CD14-positive monocyte (primary cell): ENCODE measurements at places on chromosomes 16 and 17. TPM values are rescaled to one million over a fixed set of nuclear protein-coding genes. Genes with fewer than 3 reads are reported as not detected.
A peak's percentile ranks its signal among the peaks of the same experiment; 100 is the strongest.

- H3K36me3 ChIP-seq: no peaks in the 10 kb centered on the region
- H3K4me3 ChIP-seq: no peak overlapping the region
Measured at GRCh38 chr17:46895171-46895570, 27.8 kb upstream of the GOSR2 start.

DNA sequence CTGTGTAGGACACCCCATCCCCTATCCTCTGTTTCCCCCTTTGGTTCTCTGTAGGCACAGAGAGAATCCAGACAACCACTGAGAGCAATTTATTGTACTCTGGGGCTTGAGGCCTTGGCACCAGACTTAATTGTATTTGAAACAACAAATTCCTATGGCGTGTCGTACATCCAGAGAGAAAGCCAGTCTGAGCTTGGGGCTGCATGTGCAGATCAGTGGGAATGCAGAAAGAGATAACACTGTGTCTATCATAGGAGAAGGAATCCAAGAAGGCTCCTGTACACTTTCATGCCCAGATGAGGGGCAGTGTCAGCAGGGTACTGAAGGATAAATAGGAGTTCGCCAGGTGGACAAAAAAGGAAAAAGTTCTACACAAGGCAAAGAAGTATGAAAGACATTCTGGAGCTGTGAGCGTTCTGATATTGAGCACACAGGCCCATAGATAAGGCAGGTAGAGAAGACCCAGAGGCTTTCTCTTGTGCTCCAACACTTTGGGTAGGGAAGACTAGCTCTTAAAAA, 22.0 kb upstream of the IL4R start:
- H3K4me3 ChIP-seq: no peak overlapping the region
- DNase-seq: no peak
- no peak overlapping the region for H3K27ac ChIP-seq
- H3K36me3 ChIP-seq: no peaks in the 10 kb centered on the region
- peaks cover 23% of the 10 kb centered on the region for H3K4me1 ChIP-seq

DNA sequence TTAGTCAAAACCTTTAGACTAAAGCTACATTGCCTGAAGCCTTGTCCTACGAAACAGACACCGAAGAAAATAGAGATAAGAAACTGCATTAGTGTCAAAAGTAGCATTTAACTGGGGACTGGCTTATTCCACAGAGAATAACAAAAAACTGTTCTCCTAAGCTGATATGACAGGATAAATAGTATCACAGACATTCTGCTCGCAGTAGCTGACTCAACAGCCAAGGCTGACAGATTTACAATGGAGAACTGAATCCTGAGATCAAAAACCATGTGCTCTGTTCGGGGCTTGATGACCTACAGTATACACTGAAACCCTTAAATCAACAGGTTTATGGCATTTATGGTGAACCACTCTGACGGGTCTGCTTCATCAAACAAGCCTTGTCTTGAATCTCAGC, 25.5 kb downstream of the ADAMTS18 start:
- DNase-seq: no peak
- H3K27me3 ChIP-seq: peaks cover 3% of the 10 kb centered on the region
- H3K4me1 ChIP-seq: no peaks in the 10 kb centered on the region
- no peak overlapping the region for H3K4me3 ChIP-seq
- H3K36me3 ChIP-seq: no peaks in the 10 kb centered on the region
- H3K27ac ChIP-seq: no peak overlapping the region

DNA sequence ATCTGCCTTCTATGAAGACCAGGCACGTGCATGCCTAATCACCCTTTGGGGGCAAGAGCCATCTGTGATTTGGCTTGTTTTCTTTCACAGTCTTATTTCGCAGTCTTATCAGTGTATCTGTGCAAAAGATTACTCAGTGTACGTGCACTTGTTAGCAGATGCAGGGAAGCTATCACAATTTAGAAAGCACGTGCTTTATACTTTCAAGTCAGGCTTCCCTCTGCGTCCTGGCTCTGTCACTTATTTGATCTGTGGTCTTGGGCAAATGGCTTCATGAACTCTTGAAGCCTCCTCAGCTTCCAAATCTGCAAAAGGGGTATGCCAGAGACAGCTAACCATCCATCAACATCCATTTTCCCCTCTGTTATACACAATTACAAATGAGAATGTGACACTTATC, 246.4 kb downstream of the XYLT1 start:
- no peak for DNase-seq
- H3K36me3 ChIP-seq: no peaks in the 10 kb centered on the region
- no peak overlapping the region for H3K4me3 ChIP-seq

KRTAP3-2 gene
- not detected for polyA plus RNA-seq

DNA sequence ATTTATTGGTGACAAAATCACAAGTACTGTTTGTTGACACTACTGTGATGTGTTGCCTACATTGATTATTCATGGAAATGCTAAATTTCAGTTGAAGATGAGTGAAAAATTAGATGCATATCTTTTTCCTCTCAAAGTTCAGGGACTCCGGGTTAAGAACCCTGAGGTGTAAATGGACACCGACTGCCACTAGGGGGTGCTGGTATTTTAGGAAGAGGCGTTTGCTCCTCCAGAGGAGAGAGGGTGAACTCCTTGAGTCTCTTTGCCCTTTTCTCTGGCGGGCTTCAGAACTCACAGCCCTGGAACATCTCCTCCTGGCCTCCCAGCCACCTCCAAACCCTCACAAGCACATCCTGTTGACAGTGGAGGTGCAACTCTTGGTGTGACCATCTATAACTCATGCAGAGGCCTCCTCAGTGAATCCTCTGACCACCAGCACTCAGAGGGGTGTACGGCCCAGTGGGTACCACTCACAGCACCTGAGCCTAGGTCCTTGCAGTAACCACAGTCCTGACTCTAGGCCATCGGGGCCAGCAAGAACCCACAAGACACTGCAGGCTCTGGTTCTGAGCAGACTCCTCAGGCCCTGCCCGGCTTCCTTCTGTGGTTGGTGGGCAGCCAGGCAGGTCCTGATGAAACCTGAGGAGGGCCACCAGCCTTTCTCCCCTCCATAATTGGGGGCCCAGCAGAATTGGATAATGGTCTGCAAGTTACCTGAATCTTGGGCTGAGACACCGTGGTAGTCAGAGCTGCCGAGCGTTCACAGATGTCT, 26.2 kb upstream of the PIK3R5 start:
- no peak overlapping the region for H3K4me3 ChIP-seq
- H3K27ac ChIP-seq: no peak overlapping the region
- H3K27me3 ChIP-seq: no peaks in the 10 kb centered on the region
- DNase-seq: peak; percentile 58
- H3K4me1 ChIP-seq: no peaks in the 10 kb centered on the region

- H3K36me3 ChIP-seq: peaks cover 54% of the 10 kb centered on the region
- H3K27me3 ChIP-seq: no peaks in the 10 kb centered on the region
- H3K27ac ChIP-seq: peak overlapping the region; percentile 47
- H3K4me1 ChIP-seq: peaks cover 27% of the 10 kb centered on the region
Measured at GRCh38 chr17:15981208-15981607, 18.3 kb downstream of the ZSWIM7 start.

HID1 gene
- not detected for polyA plus RNA-seq

DNA sequence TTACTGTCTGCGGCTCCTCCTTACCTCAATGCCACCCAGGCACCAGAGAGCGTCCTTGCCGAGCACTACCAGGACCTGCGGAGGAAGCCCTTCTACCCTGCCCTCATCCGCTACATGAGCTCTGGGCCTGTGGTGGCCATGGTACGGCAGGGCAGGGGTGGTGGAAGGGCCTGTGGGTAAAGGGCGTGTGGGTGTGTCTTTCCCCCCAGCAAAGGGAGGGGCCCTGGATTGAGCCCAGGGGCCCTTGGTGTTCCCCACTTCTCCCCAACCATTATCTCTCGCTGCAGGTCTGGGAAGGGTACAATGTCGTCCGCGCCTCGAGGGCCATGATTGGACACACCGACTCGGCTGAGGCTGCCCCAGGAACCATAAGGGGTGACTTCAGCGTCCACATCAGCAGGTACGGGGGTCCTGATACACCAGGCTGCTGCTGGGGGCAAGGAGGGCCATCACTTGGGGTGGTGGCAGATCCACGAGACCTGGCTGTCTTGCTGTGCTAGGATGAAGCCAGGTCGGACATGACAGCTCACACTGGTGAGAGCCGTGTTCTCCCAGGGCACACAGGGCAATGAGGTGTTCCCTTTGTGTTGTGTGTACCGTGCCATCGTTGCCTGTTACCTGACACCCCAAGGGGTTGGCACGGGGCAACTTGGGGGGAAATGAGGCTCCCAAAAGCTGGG, 2.2 kb upstream of the DECR2 start:
- no peaks in the 10 kb centered on the region for H3K36me3 ChIP-seq
- H3K27me3 ChIP-seq: no peaks in the 10 kb centered on the region
- DNase-seq: peak; percentile 8
- no peak overlapping the region for H3K4me3 ChIP-seq
- peaks cover 39% of the 10 kb centered on the region for H3K4me1 ChIP-seq

DNA sequence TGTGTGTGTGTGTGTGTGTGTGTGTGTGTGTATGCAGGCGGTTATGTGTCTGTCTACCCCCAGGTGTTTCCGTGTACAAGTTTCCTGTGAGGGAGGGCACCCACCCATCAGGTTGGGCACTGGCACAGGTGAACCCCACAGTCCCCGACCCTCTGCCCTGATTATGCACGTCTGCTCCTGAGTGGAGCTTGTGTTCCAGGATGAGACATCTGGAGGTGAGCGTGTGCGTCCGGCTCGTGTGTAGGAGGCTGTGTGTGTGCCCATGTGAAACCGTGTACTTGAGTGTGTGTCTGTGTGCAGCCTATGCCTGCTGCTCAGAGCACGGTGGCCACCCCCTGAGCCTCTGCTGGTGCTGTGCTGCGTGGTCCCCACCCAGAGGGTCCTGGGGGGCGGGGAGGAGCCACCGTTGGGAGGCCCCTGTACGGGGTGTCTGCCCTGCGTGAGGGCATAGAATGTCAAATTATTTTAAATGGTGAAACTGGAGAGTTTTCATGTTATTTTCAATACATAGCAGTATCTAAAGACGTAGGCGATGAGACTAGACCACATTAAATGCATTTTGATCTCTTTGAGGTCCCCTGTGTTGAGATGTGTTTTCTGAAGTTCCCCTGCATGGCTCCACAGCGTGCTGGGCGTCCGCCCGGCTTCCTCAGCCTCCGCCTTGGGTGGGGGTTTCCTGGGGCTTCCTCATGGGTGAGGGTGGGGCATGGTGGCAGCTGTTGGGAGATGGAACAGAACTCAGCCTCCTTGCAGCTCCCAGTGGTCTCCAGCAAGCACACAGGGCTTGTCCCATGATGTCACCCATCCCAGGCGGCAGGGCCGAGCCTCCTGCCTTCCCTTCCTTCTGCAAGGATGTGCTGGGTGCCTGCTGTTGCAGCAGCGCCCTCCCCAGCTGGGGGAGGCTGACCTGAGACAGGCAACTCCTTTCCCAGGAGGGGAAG, 43.4 kb downstream of the KCNJ12 start:
- no peak for DNase-seq
- H3K27ac ChIP-seq: no peak overlapping the region
- H3K4me3 ChIP-seq: no peak overlapping the region
- no peaks in the 10 kb centered on the region for H3K4me1 ChIP-seq

MCRIP1 gene
- polyA plus RNA-seq: 48.4 and 90.6 TPM in 2 replicates

GRCh38 chr17:38562215-38562569, 43.6 kb downstream of the SRCIN1 start:
- H3K4me3 ChIP-seq: no peak overlapping the region
- H3K36me3 ChIP-seq: no peaks in the 10 kb centered on the region
- DNase-seq: no peak
- peaks cover 59% of the 10 kb centered on the region for H3K27me3 ChIP-seq

DNA sequence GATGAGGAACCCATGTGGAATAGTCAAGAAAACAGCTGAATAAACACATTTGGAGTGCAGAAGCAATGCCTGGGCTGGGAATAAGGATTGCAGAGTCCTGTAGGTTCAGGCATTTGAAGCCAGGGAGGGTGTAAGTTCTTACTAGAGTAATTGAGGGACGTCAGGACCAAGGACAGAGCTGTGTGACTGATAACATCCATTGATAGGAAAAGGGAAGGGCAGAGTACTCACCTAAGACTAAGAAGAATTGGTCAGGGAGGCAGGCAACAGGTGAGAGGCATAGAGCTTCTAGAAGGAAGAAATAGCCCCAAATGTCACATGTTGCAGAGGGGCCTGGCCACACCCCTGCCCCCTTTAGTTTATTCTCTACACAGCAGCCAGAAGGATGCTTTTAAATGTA, 79.8 kb upstream of the TMEM132E start:
- DNase-seq: no peak
- no peak overlapping the region for H3K4me3 ChIP-seq
- H3K27ac ChIP-seq: no peak overlapping the region
- H3K27me3 ChIP-seq: peaks cover 3% of the 10 kb centered on the region

RNF227 gene
- polyA plus RNA-seq: 6.6 and 6.7 TPM in 2 replicates
